Right ventricle myocardium superior (tissue), 1 donor: ENCODE measurements at places on chromosomes 3 and 15.
A peak's percentile ranks its signal among the peaks of the same experiment; 100 is the strongest.

DNA sequence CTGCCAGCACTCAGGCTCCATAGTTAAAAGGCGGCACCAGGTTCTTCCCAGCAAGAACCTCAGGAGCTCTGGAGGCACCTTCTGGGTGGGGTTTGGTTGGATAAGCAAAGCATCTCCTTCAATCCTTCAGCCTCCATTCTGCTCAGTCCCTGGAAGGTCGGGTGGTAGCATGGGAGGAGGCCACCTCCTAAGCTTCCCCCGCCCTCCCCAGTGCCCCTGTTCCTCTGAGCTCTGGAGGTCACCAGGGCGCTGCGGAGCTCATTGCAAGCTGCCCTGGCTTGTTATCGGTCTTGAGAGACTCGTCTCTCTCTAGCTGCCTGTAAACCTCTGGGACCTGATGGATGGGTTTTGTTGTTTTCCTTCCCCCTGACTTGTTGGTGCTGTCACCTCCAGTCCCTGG is 124.8 kb downstream of the RPLP1 start:
- no peak for DNase-seq

GRCh38 chr3:161423911-161424522 is 52.7 kb upstream of the SPTSSB start:
- DNase-seq = no peak

GRCh38 chr3:116639641-116640040 is 69.9 kb upstream of the TUSC7 start:
- DNase-seq = no peak

GRCh38 chr3:53581671-53582070 is 87.3 kb downstream of the CACNA1D start:
- DNase-seq = no peak

GRCh38 chr3:151835751-151836525 is 22.0 kb downstream of the AADAC start:
- DNase-seq = no peak

- no peak for DNase-seq
Observed at GRCh38 chr3:110620118-110620517, 451.5 kb upstream of the NECTIN3 start.

- peak; percentile 66 for DNase-seq
Observed at GRCh38 chr3:123343296-123344174, 105.4 kb downstream of the ADCY5 start.

DNA sequence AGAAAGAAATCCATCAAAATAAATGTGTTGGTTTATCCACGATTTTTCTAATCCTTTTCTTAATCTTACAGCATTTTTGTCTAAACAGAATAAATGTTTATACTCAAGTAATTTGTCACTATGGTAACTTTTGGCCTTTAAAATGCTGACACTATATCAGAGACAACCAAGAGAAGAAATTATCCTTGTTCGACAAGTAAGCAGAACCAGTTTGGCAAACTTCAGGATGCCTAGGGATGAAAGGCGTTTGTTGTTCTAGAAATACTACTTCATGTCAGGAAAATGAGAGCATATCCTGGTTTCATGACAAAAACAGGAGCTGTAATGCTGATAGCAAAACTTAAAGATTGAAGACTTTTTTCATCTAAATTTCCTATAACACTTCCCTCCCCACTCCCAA is 308.0 kb upstream of the ATP11B start:
- DNase-seq = no peak
